Activated naive CD8-positive, alpha-beta T cell treated with anti-CD3 and anti-CD28 coated beads, Interleukin-2, amount 50 U/mL, for 24 hours (primary cell): ENCODE measurements at places on chromosomes 11 and 22.
A peak's percentile ranks its signal among the peaks of the same experiment; 100 is the strongest.

DNA sequence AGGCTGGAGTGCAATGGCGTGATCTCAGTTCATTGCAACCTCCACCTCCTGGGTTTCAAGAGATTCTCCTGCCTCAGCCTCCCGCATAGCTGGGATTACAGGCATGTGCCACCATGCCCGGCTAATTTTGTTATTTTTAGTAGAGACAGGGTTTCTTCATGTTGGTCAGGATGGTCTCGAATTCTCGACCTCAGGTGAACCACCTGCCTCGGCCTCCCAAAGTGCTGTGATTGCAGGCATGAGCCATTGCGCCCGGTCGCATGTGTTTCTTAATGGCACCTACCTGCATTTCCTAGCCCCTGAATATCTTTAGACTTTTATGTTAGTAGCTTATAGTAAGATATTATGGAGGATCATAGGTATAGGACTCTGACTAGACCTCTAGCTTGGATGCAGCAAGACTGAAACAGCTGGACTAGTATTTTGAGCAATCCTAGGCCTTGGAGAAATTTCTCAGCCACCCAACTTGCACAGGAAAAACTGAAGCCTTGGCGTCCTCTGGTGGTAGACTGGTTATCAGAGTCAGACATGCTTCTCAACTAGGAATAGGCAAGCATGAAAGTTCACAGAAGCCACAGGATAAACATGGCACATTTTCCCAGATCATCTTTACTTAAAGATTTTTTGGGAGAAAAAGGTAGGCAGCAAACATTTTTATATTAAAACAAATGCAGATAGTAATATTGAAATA is 22.7 kb upstream of the C1QTNF4 start:
- no peak for DNase-seq

- no peak for DNase-seq
Measured at GRCh38 chr11:129312730-129313503, 62.7 kb upstream of the BARX2 start.

DNA sequence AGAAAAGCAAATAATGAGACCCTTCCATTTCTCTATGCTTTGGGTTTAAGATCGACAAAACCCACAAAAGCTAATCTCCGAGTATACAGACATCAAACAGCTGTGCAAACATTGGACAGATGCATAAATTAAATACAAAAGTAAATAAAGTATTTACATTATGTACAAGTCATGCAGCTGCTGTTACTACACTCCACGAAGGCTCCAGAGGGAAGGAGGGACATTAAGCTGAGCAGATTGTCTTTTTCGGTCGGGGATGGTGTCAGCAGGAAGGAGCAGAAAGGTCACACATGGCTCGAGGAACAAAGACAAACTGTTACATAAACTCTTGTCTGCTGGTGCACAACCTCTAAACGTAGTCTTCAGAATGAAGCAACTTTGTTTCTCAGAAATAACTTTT is 88.8 kb upstream of the BARX2 start:
- no peak for DNase-seq

DNA sequence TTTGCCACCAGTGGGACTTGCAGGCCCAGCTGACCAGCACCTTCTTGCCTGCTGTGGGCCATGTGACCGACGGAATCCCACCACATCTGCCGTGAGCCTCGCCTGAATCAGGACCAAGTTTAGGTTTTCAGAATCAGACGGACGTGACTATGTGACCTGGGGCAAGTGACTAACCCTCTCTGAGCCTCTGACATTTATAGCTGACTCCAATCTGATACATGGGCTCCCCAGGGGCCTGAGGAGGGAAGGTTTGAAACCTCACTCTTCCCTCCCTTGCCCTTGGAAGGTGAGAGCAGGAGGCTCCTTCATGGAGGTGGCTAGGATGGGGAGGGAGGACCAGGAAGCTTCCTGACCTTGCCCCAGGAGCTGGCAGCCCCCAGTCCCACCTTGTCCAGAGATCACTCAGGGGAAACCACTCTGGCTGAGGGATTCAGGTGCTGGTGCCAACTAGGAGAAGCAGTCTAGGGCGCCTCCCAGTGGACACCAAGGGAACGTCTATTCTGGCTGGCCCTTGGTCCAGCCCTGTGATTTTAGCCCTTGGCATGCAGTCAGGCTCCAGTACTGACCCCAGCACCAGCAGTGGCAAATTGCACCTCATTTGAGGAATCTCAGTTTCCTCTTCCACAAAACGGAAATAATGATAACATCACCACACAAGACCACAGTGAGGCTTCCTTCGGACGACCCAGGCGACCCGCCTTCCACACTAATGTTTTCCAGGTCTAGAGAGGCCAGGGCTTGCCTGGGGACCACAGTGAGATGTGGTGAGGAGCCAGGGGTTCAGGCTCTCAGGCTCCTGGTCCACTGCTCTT is 47.2 kb upstream of the SYT7 start:
- DNase-seq = peak; percentile 60

DNA sequence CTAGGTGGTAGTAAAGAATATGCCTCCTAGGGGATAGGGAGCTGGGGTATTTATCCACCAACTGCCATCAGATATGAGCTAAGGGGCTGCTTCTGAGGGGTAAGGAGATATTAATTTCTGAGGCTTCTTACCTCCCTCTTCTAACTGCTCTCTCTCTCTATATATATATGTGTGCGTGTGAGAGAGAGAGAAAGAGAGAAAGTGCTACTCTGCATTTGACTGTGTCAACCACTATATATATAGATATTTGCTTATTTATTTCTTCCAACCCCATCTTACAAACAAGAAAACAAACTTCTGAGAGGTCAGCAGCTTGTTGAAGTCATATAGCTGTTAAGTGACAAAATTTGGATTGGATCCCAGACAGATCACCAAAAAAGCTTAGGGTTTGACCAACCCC is 5.9 kb upstream of the HEPACAM start:
- DNase-seq = no peak

GRCh38 chr11:96008161-96008720 is 84.3 kb upstream of the MTMR2 start:
- no peak for DNase-seq

- DNase-seq = no peak
Measured at GRCh38 chr11:8531312-8531711, 62.7 kb downstream of the STK33 start.

DNA sequence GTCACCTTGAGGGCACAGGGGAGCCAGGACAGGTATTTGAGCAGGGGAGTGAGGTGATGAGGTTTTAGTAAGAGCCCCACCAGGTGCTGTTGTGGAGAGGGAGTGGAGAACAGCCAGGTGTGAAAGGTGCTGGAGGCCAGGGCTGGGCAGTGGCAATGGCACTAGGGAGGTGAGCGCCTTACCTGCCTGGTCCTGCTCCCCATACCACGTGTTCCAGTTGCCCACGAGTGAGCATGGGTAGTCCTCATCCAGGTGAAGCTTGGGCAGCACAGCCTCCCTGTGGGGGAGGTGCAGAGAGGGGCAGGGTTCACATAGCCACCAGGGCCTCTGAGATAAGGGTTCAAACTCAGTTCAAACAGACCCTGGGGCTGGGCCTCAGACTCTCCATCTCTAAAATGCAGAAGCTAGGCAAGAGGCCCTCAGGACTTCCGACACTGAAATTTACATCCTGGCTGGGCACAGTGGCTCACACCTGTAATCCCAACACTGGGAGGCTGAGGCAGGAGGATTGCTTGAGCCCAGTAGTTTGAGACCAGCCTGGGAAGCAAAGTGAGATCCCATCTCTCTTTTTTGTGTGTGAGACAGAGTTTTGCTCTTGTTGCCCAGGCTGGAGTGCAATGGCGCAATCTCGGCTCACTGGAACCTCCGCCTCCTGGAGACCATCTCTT is 11.8 kb downstream of the NIPSNAP1 start:
- DNase-seq = no peak

- DNase-seq = no peak
Measured at GRCh38 chr11:78567209-78567608, 7.5 kb downstream of the NARS2 start.

GRCh38 chr22:11613898-11614755 is 3913.9 kb upstream of the OR11H1 start:
- no peak for DNase-seq

DNA sequence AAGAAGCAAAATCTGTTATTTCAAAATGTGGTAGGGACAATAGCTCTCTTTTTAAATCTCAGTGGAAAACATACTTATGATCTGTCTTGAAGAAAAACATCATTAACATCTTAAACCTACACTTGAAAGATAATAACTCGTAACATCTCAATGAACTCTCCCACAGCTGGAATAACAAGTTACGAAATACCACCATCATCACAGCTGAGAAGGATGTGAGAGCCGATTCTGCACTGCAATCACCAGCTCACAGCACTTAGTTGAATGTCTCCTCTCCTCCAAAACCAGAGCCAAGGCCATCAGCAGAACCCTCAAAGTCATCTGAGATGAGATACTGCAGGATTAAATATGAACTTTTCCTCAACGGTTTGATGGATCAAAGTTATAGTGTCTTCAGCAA is 124.3 kb downstream of the ARHGAP20 start:
- DNase-seq = no peak

GRCh38 chr22:38219632-38220031 is 17.8 kb downstream of the MAFF start:
- no peak for DNase-seq

- no peak for DNase-seq
Measured at GRCh38 chr22:28268850-28269249, 349.8 kb upstream of the PITPNB start.

- DNase-seq = no peak
Measured at GRCh38 chr22:33563220-33563964, 356.9 kb downstream of the LARGE1 start.

GRCh38 chr22:29480512-29481264 is 670 bp downstream of the NEFH start:
- peak; percentile 47 for DNase-seq

DNA sequence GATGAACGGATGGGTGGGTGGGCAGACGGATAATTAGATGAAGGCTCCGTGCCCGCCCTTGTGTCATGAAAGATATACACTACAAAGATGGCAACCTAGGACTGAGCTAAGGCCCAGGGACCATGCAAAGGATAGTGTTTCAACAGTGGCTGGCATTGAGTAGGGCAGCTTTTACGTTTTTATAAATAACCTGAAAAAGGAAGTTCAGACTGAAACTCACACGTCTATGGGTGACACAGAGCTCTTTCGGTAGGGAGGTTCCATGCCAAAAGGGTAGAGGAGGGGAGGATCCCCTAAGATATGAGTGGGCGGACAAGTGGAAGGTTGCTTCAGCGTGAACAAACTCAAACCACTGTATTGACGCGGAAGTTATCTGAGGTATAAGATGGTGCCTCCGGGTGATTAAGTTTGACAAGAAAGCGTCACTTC is 90.5 kb downstream of the UBASH3B start:
- peak; percentile 63 for DNase-seq

GRCh38 chr11:120130176-120130980 is 7.5 kb downstream of the TRIM29 start:
- no peak for DNase-seq

- no peak for DNase-seq
Measured at GRCh38 chr11:112129656-112130055, 34.2 kb downstream of the IL18 start.

DNA sequence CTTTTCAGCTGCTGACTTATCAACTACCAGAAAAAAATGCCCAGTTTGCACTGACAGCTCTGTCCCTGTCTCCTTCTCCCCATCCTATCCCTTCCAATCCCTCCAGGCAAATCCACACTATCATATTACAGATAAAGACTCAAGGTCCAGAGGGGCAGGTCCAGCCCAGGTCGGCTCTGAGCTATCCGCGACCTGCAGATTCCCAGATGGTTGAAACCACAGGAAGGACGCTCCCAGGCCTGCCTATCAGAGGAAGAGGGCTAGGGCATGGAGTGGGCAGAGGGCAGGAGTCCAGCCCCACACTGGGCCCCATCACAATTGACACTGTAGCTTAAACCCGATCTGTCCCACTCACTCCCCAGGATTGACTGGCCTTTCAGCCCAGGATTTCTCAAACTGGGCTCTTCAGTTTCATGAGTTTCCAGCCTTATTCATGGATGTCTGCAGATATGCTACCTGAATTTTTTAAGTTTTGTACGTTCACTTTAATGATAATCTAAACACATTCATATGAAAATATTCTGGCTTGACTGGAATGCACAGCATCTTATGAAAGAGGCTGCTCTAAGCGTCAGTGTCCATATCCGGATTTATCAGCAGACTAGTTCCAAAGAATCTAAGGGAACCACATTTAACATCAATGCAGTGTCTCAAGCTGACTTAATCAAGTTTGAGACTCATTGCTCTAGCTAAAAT is 16.4 kb upstream of the FCHSD2 start:
- DNase-seq = no peak

- no peak for DNase-seq
Measured at GRCh38 chr22:44861245-44861644, 108.9 kb downstream of the ARHGAP8 start.

DNA sequence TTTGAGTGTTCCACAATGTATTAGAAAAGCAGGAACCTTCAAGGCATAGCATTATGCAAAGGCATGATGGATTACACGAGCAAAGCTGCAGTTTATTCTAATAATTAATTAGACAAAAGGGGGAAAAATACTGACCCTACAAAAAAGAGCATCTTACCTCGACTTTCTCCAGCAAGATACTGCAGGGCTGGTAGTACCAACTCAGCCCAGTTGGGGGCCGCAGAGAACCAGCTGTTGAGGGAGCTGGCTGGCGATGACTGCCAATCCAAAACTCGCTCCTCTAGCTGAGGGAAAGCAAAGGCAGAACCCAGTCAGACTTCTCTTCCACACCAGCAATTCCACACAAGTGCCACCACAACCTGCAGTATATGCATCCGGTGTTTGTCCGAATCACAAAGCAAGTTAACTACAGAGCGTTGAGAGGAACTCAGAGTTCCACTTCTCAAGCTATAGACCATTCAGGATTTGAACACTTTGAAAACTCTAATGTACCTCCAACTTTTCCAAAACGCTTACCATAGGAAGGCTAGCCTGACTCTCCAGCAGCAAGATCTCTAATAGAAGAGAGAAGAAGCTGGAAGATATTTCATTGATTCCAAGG is 13.7 kb downstream of the NFRKB start:
- DNase-seq = peak; percentile 45

DNA sequence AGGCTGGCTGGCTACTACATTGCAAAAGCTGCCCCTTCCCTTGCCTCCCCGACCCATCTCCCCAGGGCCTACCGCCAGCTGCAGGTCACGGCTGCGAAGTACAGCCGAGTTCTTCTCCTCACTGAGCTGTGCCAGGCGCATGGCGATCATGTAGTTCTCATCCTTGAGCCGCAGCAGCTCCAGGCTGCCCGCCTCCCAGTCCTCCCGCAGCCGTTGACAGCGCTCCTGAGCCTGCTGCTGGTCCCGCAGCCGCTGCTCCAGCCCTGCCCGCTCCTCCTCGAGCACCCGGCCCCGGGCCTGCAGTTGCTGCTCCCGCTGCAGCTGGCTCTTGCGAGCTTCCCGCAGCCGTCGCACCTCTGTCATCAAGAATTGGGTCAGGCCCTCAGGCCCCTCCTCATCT is 3.3 kb downstream of the CARD10 start:
- no peak for DNase-seq
